Tibial nerve (tissue), 4 donors: ENCODE measurements at places on chromosomes 16 and 17. TPM values are rescaled to one million over a fixed set of nuclear protein-coding genes. Genes with fewer than 3 reads are reported as not detected.

- no peak for DNase-seq
Observed at GRCh38 chr17:65278050-65278819, 141.1 kb downstream of the RGS9 start.

- peak; percentile 31 for DNase-seq
Observed at GRCh38 chr16:24988593-24989338, 26.4 kb downstream of the ARHGAP17 start.

DNA sequence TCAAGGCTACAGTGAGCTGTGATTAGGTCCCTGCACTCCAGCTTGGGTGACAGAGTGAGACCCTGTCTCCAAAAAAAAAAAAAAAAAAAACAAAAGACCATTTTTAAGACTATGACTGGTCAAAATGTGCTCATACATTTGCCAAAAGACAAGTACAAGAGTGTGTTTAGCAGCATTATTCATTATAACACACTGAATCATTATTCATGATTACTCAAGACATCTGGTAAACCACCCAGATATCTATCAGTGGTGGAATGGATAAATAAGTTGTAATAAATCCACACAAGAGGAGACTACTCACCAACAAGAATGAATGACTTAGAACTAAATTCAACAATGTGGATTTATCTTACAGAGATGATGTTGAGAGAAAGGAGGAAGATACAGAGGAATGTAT, 716.3 kb downstream of the MAF start:
- DNase-seq: no peak

GRCh38 chr16:1154291-1154886, 1.5 kb downstream of the CACNA1H start:
- no peak for DNase-seq

CACNA1H gene
- 12.0 TPM for total RNA-seq

ARL17B gene
- 2.1 TPM for total RNA-seq
